ENCODE measurements at places on chromosomes 2 and 18. TPM values are rescaled to one million over a fixed set of nuclear protein-coding genes. Genes with fewer than 3 reads are reported as not detected.
A peak's percentile ranks its signal among the peaks of the same experiment; 100 is the strongest.

- DNase-seq, result no peak
Measured at GRCh38 chr2:99433340-99433739, 56.5 kb downstream of the REV1 start.

DNA sequence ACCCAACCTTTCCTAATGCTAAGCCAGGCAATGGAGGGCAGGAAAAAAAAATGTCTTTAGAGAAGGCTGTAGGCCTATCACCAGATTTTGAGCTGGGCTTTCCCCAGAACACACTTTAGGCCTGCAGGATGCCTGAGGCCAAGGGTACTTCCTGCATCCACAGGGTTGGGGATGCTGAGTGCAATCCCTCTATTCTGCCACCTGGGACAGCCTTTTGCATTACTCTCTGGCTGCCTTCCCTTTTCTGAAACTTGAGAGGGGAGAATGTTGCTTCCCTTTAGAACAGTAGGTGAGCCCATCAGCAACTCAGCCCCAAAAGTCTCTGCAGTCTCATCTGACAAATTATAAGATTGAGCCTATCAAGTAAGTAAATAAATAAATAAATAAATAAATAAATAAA lies 195.2 kb downstream of the SLC8A1 start:
- no peak for DNase-seq

GRCh38 chr2:16151281-16151570 lies 210.9 kb downstream of the MYCN start:
- no peak for DNase-seq

DNA sequence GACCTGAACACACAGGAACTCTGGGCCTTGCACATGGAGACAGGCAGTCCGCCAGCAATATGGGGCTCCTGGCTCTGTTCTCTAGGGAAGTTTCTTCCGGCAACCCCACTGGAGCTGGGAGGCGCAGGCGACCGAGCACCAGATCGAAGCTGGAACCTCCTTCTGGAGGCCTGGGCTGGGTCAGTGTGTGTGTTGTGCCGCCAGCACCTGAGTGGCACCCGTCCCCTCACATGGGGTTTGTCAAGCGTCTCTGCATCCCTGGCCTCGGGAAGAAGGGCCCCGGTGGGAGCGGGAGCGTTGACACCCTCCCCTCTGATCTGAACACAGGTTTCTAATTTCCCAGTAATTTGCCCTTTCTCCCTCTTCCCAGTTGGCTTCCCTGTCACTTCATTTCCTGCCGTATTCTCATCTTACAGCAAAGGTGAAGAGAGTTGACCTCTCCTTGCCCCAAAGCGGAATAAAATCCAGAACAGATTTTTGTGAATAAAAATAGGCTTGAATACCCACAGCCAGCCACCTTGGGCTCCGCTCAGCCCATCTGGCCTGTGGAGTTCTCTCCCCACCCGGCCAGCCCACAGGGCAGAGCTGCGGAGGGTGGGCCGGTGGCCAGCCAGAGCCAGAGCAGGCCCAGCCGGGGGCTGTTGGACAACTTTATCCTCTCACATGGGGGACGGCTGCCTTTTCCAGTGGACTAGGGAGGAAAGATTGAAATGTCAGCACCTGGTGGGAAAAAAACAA lies 85.9 kb downstream of the APOB start:
- no peak for DNase-seq

DNA sequence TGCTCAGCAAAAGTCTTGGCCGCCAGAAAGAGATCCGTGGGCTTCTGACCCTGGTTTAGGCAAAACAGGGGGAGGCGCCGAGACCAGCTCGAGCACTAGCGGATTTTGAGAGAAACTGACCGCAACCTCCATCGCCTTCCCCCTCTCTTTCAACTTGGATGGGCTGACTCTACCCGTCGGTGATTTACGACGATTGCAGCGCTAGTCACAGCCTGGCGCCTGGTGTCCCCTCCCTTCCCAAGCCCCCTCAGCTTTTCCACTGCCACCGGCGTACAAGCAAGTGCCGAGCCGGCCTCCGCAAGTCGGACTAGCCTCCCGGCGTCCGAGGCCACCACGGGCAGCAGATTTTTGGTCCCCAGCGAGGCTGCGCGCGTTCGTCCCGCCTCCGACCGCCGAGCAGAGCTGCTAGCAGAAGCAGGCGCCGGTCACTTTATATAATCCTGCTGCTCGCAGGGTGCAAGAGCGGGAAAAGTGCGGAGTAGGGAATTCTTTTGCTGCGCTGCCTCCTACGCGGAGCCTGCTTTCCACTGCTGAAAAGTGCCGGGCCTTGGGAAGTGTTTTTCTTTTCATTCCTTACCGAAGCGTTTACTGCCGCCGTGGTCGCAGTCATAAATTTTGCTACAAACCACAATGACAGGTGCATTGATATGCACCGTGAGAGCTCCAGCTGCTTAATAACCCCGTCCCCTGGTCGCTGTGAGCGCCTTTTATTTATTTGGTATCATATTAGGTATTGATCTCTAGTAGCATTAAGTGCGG lies 7.7 kb downstream of the HOXD3 start:
- DNase-seq, result no peak

- DNase-seq, result no peak
Measured at GRCh38 chr2:3125001-3125760, 252.4 kb downstream of the EIPR1 start.

GRCh38 chr2:178258916-178259315 lies 64.6 kb downstream of the OSBPL6 start:
- no peak for DNase-seq

- no peak for DNase-seq
Measured at GRCh38 chr2:217568289-217568971, 434.4 kb downstream of the TNS1 start.

GRCh38 chr2:241035818-241036396 lies 37.5 kb downstream of the SNED1 start:
- DNase-seq, result no peak

GRCh38 chr2:197035002-197035401 lies 108.5 kb upstream of the PGAP1 start:
- no peak for DNase-seq

GRCh38 chr2:200194746-200195145 lies 111.7 kb upstream of the SPATS2L start:
- no peak for DNase-seq

DNA sequence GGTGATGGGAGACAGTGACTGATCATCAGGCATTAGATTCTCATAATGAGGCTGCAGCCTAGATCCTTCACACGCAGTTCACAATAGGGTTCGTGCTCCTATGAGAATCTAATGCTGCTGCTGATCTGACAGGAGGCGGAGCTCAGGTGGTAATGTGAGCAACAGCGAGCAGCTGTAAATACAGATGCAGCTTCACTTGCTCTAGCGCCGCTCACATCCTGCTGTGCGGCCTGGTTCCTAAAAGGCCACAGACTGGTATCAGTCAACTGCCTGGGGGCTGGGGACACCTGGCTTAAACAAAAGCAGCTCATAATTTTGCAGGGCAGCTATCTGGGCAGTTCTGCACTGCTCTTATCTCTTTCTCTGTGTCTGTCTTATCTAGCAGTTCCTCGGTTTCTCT lies 20.4 kb upstream of the CD226 start:
- no peak for DNase-seq

- no peak for DNase-seq
Measured at GRCh38 chr2:106124106-106124756, 69.9 kb downstream of the UXS1 start.

- DNase-seq, result no peak
Measured at GRCh38 chr2:48306409-48307284, 223.3 kb upstream of the STON1 start.

DNA sequence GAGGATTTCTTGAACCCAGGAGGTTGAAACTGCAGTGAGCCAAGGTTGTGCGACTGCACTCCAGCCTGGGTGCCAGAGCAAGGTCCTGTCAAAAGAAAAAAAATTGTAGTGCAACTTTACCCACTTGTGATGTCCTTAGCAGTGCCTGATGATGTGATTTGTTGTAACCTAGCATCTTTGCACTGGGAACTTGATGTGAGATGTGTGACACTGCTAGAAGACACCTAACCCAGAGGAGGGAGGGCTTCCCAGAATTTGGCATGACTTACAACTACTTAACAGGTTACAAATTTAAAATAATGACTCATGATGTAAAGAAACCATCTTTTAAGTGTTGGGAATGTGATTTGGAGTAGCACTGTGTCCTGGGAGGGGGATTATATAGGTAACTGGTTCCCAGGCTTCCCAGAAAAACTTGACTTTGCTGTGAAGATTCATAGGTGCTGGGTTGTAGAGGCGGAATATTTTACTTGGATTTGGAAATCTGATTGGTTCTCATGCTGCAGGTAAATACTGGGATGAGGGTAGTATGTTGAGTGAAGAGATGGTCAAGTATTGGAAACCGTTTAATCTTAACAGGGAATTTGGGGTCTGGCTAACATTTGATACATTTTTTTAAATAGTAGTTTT lies 3.7 kb downstream of the EEF1B2 start:
- DNase-seq, result no peak

GRCh38 chr2:24454294-24454693 lies 36.8 kb upstream of the NCOA1 start:
- DNase-seq, result no peak

GRCh38 chr2:14557916-14558315 lies 74.6 kb upstream of the LRATD1 start:
- no peak for DNase-seq

DNA sequence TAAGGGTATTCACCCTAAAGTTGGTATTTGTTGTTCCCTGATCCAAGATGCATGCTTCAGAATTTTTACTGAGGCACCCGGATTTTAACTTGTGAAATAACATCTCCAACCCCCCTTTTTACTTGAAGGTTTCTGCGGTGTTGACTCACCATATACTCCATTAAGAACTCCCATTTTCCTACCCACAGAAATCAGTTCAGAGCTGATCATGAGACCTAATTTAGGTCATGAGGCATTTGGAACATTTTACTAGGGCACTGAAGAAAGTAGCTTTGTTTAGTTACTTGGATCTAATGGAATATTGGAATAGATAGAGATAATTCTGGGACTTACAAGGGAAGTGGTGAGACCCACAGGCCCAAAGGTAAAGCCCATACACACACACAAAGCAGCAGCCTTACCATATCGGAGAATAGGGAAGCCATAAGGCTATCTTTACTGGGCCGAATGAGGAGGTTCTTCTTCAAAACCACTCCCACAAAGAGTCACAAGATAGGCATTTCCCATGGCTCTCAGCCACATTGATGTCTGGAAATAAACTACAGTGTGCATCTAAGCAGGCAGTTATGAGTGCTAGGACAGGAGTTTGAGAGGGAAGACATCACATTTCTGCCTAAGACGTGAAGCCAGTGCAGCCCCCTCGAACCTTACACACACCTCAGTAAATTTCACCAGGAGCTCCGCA lies 681.0 kb upstream of the LRRTM4 start:
- DNase-seq, result no peak

DNA sequence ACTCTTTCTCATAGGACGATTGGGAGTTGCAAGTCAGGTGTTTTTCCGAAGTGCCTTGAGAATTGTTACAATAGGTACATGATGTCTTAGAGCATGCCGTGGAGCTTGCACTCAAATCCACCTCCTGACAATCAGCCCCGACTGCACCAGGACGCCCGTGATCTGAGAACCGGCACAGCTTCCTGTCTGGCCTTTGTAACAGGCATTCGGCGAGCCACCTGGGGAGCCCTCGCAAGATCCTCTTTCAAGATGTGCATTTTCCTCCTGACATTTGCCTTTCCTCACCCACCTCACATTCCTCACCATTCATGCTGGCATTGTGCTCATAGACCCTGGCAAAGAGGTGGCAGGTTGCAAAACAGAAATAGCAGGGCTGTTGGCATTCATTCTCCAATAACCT lies 427.3 kb downstream of the GALR1 start:
- DNase-seq, result no peak

- no peak for DNase-seq
Measured at GRCh38 chr18:53319628-53320027, 904.8 kb downstream of the MBD2 start.

DNA sequence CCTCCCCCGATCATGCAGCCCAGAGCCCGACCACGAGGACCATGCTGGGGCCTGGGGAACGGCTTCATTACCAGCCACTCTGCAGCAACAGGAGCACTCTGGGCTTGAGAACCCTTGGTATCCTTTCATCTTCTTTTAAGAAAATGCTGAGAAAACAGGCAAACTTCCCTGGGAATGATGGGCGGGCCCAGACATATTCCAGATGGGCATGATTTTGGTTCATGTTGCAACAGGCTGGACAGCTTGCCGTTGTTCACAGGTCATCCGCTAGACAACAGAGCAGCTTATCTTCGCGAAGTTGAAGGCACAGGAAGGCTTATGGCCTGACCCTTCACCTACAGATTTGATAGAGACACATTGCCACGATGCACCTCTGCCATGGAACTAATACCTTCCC lies 121.0 kb downstream of the KLHL29 start:
- DNase-seq, result no peak

- no peak for DNase-seq
Measured at GRCh38 chr2:190369635-190370034, 26.2 kb downstream of the INPP1 start.

DNA sequence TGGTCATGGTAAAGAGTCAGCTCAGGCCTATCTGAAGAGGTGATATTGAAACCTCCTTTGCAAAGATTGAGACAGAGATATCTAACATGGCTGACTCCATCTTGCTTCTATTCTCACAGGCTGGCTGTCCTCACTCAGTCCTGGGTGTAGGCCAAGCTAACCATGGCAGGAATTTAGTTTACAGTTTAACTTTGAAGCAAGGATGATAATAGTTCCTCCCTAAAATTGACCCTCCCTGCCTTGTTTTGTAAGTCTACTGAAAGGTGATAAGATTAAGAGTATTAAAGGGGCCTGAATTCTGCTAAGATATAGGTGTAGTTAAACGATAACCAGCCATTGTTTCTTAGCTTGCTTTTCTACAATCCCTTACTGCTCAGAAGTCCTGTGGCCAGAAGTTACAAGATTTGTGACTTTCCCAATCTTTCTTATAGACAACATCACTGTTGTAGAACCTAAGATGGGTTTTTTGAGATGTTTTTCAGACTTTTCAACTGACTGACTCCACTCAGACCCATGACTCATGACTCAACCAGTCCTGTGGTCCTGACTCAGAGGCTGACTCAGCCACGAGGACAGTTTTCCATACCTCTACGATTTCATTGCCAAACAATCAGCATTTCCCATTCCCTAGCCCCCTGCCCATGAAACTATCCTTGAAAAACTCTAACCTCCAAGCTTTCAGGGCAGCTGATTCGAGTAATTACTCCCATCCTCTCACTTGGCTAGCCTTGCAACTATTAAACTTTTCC lies 195.7 kb upstream of the SESTD1 start:
- DNase-seq, result peak; percentile 99

GRCh38 chr18:62637807-62638687 lies 77.3 kb upstream of the PHLPP1 start:
- no peak for DNase-seq

The ITGB6 gene
- total RNA-seq, result 50.4 TPM

The MAPK4 gene
- total RNA-seq, result 0.36 TPM

The PLCL1 gene
- total RNA-seq, result not detected

The MC2R gene
- total RNA-seq, result not detected

The TRIM43 gene
- total RNA-seq, result not detected

The ASAP2 gene
- total RNA-seq, result 27.3 TPM

The MARCO gene
- total RNA-seq, result not detected

The IL36A gene
- total RNA-seq, result not detected

All from epithelial cell of proximal tubule (primary cell).